Ecto neural progenitor cell (in vitro differentiated cells): ENCODE measurements at places on chromosomes 13 and 19.

- no peak for DNase-seq
Measured at GRCh38 chr19:50896591-50897190, 14.5 kb downstream of the KLK4 start.

DNA sequence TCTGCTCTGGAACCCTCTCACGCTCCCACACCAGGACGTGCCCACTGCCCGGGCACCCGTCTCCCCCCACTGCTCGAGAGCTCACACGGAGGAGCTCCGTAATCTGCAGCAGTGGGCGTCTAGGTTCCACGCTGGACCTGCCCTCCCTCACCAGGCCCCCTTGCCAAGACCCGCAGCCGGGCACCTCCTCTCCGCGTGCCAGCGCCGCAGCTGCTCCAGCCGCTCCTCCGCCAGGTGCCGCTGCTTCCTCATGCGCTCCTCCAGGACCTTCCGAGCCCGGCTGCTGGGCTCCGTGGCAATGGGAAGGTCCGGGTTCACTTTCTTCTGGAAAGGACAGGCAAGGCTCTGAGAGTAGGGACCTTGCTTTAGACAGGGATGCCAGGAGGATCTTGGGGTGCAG is 35.0 kb upstream of the MATK start:
- no peak for DNase-seq

DNA sequence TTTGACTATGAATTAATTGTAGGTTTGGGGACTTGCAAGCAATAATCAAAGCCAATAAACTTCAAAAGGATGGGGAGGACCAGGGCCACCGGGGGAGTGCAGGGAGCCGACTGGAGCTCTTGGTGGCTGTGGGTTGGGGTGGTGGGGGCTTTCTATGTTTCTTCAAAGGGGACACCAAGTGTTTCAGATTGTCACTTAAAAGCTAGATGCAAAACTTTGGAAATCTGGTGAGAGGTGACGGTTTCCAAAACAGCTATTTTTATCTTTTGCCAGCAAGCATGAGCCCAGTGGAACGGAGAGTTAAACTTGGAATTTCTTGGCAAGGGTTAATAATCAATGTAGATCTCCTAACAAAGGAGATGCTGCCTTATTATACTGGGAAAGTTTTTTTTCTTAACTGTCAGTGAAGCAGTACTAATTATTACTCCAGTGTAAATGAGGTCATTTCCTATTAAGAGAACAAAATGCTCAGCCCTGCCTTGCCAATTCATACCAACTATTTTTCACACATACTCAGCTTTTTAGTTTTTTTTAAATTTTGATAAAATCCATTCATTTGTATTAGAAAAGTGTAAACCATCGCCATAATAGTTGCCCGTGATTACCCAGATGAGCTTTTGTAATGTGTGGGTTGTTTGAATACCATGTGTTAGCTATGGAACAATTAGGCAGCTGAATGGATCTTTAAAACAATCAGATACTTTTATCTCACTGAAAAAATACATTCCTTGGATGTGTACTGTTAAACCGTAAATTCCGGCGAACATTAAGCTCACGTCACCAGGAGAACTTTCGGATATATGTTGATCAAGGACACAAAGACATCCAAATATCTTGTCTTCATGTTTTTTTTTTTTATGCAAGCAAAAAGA is 95.9 kb upstream of the ZNF536 start:
- no peak for DNase-seq

- no peak for DNase-seq
Measured at GRCh38 chr13:109817591-109818535, 31.5 kb upstream of the IRS2 start.

GRCh38 chr13:34620074-34620850 is 321.8 kb upstream of the NBEA start:
- DNase-seq: no peak

DNA sequence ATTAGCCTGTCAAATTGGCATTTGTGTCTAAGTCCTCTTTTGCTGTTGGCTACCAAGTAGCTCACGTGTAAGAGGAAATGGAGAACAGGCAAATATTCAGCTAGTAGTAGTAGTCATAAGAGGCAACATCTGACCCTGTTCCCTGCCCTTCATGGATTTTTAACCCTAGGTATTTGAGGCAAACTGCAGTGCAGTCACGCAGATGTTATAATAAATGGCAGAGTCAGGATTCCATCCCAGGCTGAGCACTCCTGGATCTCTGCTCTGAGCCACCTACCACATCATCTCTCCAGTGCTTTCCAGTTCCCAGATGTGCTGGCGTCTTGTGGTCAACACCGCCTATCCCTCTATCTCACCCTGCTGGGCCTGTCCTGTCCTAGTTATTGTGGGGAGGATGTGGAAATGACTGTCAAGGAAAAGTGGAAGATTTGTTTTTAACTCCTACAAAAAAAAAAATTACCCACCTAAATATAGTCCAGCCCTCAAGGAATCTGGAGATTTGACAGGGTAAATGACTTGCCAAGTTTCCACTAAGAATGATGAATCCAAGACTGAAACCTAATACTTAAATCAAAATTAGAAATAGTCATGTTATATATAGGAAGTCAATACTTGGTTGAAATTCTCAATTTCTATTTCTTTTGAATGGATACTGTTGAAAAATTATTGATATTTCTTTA is 322.9 kb downstream of the GPC6 start:
- no peak for DNase-seq

GRCh38 chr13:20360041-20360491 is 127.9 kb upstream of the GJB6 start:
- DNase-seq: no peak

DNA sequence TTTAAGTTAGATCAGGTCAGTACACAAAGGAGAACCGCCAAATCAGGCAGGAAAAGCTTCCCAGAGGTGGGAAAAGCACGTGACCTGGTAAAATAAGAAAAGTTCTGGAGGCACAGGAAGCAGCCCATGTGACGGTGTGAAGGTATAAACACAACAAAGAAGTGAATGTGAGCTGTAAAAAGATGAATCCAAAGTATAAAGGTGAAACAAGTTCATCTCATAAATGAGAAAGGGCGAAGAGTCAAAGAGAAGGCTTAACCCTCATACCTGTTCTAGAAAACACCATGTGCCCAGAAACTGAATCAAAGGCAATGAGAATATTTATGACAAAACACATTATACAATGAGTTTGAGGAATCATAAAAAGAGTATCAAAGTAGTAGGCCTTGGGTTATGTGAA is 47.0 kb downstream of the USP12 start:
- no peak for DNase-seq

DNA sequence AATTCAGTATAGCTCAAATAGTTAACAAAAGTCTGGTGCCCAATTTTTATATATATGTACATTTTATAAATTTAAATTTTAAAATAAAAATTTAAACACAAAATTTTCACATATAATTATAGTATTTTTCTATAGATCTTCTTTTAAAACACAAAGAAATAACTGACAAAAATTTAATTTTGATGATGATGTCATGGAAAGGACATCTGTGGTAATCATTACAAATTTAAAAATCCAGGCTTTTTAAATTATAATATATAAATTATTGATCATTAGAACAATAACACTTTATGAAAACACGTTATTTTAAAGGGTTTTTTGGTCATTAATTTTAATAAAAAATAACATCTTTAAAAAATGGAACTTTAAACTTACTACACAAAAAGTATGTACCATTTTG is 381.1 kb downstream of the DACH1 start:
- no peak for DNase-seq

DNA sequence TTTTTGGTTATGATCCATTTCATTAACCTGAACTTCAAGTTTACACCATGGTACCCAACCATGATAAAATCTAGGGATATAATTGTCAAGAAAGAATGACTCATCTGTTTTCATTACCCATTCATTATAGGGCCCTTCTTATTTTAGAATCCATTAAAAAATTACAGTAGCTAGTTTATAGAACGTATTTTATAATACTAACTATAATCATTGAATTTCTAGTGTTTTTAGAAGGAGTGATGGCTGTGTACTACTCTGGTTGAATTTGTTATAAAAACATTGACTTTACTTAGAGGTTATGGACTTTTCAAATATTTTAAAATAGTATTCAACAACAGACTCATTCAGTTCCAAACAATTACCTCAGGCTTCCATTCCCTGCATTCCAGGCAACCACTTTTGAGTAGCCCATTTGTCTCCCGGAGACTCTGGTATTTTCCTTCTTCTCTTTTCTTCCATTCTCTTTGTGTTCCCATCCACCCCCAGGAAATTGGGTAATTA is 71.9 kb upstream of the KLF12 start:
- no peak for DNase-seq

GRCh38 chr13:51033421-51034185 is 77.5 kb downstream of the C13orf42 start:
- no peak for DNase-seq

- no peak for DNase-seq
Measured at GRCh38 chr13:95601216-95601615, 43.3 kb downstream of the DZIP1 start.

GRCh38 chr19:31347828-31348392 is 1.3 kb downstream of the TSHZ3 start:
- DNase-seq: no peak

DNA sequence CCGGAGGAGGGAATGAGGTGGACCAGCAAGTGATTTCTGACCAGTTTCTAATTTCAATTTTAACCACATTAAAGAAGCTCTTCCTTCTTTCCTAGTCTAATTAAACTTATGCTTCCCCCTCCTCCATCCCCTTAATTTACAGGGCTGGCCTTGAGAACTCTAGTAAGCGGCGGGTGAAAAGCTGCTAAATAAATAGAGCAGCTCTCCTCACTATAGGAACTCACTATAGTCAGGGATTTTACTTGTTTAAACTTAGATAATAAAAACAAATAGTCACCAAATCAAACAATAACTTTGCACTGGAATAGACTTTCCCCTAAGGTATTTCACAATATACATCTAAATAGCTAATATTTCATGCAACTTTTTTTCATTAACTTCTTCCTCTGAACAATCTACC is 1838.2 kb upstream of the PRR20A start:
- DNase-seq: no peak

DNA sequence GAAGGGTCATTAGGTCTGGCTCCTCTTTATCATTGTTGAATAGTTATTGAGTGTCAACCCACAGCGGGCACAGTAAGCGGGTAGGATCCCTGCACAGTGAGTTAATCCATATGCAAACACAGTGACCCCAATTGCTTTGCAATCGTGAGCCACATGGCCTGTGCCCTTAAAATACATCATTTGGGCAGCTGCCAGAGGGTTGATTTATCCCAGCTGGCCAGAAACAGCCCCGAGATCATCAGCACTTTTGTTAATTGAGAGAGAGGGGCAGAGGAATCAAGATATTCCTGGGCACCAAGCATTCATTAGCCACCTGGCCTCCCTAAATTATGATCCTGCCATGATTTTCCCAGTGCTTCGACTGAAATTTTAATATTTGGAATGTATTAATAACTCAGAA is 9.8 kb upstream of the CNMD start:
- no peak for DNase-seq

GRCh38 chr13:46803586-46803985 is 6.6 kb upstream of the ESD start:
- no peak for DNase-seq

GRCh38 chr19:34649886-34650543 is 26.9 kb downstream of the SCGB2B2 start:
- no peak for DNase-seq

- DNase-seq: no peak
Measured at GRCh38 chr13:85833921-85834320, 34.7 kb upstream of the SLITRK6 start.

GRCh38 chr19:2337329-2337707 is 8.8 kb downstream of the SPPL2B start:
- peak; percentile 85 for DNase-seq

- DNase-seq: no peak
Measured at GRCh38 chr13:32426191-32426989, 1.5 kb downstream of the N4BP2L1 start.

GRCh38 chr19:13619203-13619632 is 112.9 kb upstream of the CACNA1A start:
- DNase-seq: no peak

GRCh38 chr13:63944911-63945310 is 2529.3 kb upstream of the PCDH20 start:
- DNase-seq: no peak

DNA sequence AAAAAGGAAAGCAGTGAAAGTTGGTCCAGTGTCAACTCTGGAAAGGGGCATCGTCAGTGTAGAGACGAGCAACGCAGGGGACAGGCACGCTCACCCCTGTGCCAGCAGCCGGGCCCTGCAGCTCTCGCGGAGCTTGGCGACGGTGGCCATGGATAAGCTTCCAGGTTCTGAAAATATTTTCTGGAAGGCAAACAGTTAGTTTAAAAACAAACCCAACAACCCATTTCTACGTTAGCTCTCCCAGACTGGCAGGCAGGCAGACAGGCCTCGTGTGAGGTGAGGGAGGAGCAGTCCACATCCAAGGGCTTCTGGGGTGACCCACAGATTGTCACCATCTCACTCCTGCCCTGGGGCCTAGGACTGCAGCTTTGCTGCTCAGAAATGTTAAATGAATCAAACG is 27.4 kb downstream of the LAMP1 start:
- no peak for DNase-seq

DNA sequence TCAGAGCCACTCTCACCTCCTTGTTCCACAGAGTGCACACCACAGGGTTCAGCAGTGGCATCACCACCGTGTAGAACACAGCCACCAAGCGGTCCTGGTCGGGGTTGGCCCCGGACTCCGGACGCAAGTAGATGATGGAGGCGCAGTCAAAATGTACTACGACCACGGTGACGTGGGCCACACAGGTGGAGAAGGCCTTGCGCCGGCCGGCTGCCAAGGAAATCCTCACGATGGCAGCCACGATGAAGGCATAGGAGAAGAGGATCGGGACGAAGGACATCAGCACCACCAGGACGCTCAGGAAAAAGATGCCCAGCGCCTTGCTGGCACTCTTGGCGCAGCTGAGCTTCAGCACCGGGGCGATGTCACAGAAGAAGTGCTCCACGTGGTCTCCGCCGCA is 33.9 kb downstream of the SYDE1 start:
- no peak for DNase-seq

DNA sequence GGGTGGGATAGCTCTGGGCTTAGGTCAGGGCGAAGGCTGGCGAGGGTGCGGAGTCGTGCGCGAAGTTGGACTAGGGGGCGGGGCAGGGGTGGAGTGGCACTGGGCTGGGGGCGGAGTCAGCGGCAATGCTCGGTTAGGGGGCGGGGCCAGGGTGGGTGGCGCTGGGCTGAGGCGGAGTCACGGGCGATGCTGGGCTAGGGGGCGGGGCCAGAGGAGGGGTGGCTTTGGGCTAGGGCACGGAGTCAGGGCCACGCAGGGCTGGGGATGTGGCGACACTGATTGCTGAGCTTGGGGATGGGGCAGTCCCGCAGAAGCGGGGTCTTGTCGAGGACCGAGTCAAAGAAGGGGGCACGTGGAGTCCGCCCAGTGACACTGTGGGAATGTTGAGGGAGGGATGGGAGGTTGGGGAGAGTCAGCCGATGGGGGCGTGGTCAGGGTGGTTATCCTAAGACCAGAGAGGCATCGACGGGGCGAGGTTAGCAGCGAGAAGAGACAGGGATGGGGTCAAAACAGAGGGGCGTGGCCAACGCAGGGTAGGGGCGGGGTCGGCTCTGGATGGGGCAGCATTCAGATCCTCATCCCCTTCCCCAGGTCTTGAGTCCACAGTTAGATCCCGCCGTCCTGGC is 8.7 kb downstream of the HOMER3 start:
- DNase-seq: peak; percentile 96
